ENCODE measurements at places on chromosomes 4 and X. TPM values are rescaled to one million over a fixed set of nuclear protein-coding genes. Genes with fewer than 3 reads are reported as not detected.
A peak's percentile ranks its signal among the peaks of the same experiment; 100 is the strongest.

- H3K36me3 ChIP-seq = no peaks in the 10 kb centered on the region
- H3K4me1 ChIP-seq = no peaks in the 10 kb centered on the region
- H3K4me3 ChIP-seq = no peak overlapping the region
- H3K27me3 ChIP-seq = peaks cover 4% of the 10 kb centered on the region
Observed at GRCh38 chr4:74874753-74875367, 58.1 kb upstream of the PARM1 start.

GRCh38 chr4:183332447-183332846, 10.2 kb upstream of the CLDN24 start:
- H3K4me3 ChIP-seq = no peak overlapping the region
- peaks cover 17% of the 10 kb centered on the region for H3K27me3 ChIP-seq
- H3K36me3 ChIP-seq = no peaks in the 10 kb centered on the region
- peaks cover 9% of the 10 kb centered on the region for H3K4me1 ChIP-seq
- no peak for DNase-seq
- H3K27ac ChIP-seq = no peak overlapping the region

DNA sequence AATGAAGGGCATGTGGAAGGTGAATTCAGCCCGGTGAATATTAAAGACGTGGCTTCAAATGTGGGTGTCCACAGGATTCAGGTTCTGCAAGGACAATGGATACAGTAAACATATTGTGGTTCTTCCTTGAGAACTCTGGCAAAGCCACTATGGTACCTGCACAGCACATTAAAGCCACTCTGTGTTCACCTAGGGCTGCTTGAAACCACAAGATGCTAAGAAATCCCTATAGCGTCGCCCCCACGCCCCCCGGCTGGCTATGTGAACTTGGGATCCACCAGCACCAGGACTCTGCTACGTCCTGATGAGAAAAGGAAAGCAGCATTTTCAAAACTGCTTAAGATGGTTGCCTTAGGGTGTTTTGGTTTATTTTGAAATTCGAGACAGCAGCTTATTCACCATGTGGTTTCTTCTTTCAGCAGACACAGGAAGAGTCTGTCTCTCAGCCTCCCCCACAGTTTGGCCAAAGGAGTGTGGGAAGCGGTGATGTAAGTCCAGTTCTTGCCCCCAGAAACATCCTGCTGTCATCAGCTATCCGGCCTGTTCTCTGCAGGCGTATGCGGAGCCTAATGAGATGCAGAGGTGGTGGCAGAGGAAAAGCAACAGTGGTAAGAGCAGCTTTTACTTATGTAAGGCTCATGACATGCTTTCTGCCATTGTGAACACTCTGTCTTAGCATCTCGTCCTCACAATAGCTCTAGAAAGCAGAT, 111.5 kb downstream of the AFAP1 start:
- H3K4me3 ChIP-seq = peak overlapping the region; percentile 73
- peak overlapping the region; percentile 89 for H3K27ac ChIP-seq
- no peaks in the 10 kb centered on the region for H3K27me3 ChIP-seq
- DNase-seq = peak; percentile 42
- peaks cover 20% of the 10 kb centered on the region for H3K36me3 ChIP-seq

DNA sequence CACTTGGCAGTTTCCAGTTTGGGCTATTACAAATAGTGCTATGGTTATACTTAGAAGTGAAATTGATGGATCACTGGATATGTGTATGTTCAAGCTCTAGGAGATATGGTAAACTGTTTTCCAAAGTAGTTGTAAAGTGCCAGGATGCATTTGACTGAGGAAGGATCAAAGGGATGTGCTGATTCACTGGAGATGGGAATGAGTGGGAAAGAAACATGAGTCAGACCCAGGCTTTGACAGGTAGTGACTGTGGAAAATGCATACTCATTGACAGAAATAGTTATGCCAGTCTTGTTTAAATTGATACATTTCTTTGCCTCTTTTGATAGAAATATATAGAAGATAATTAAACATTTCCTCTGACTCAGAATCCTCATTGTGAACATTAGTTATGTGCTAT, 77.9 kb downstream of the CEP135 start:
- peaks cover 8% of the 10 kb centered on the region for H3K4me1 ChIP-seq
- H3K36me3 ChIP-seq = peaks cover 42% of the 10 kb centered on the region
- H3K4me3 ChIP-seq = no peak overlapping the region
- DNase-seq = no peak
- no peaks in the 10 kb centered on the region for H3K27me3 ChIP-seq
- no peak overlapping the region for H3K27ac ChIP-seq

DNA sequence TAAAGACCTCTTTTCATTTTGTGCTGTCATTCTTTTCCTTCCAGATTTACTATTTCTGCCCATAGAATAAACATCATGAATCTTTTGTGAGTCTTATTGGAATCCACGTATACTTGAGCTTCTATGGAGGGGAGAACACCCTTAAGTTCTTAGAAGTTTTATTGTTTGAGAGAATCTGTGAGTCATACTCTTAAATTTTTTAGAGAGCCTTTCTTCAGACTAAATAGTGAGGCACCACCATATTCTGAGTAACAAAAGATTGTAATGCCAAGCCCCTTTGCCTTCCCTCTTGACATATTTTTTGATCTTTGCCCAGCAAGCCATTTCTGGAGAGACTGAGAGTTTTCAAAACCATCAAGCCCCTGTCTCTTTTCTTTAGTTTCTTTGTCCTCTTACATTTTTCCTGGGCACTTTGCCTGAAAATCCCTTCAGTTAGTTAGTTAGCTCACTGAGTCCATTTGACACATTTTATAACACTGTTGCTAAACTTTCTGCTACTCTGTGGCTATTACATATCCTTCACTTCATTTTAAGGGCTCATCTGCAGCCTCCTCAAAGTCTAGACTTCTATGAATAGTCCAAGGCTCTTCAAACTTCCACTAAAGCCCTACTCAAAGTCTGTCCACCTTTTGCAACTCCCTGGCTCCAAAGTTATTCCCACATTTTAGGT, 65.3 kb upstream of the NDUFC1 start:
- peak overlapping the region; percentile 9 for H3K27ac ChIP-seq
- H3K4me1 ChIP-seq = no peaks in the 10 kb centered on the region
- no peaks in the 10 kb centered on the region for H3K27me3 ChIP-seq

DNA sequence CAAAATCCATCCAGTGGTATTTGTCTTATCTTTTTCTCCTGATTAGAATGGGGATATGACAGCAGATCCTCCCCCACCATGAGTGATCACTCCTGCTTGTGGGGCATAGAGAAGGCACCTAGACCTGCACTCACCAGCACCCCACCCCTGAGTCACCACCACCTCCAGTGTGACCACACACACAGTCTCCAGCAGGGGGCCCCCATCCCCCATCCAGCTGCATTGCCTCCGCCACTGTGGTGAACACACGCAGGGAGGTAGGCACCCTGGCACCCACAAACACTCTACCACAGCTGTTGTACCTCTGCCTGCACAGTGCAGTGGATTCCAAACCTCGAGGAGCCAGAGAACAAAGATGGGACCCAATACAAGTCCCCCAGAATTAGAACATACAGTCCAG, 9.0 kb upstream of the MAGEA8 start:
- no peaks in the 10 kb centered on the region for H3K36me3 ChIP-seq
- peaks cover 3% of the 10 kb centered on the region for H3K27me3 ChIP-seq
- H3K4me3 ChIP-seq = peak overlapping the region; percentile 10
- peak; percentile 69 for DNase-seq
- H3K4me1 ChIP-seq = peaks cover 4% of the 10 kb centered on the region

GRCh38 chr4:1179976-1180375, 7.6 kb upstream of the SPON2 start:
- peaks cover 3% of the 10 kb centered on the region for H3K27me3 ChIP-seq
- no peak overlapping the region for H3K27ac ChIP-seq
- H3K4me3 ChIP-seq = no peak overlapping the region
- DNase-seq = no peak
- peaks cover 27% of the 10 kb centered on the region for H3K36me3 ChIP-seq

DNA sequence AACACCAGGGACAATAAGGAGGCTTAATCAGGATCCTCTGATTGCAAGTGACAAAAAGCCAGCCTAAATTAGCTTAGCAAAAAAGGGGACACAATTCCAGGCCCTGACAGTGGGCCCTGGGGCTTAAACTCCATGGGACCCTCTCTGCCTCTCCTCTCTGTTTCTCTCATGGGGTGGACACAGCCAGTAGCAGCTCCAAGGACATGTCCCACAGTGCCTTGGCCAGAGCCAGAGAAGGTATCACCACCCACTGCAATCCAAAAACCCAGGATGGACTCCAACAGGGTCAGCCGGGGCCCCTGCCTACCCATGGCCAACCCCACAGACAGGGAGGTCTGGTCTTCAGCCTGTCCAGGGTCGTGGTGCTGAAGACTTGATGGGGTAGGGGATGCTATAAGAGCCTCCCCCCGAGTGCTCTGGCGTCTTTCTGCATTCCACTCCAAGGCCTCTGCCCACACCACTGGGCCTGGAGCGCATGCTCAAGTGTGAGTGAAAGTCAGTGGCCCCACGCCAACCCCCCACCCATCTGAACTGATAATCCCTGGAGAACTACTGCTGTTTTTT, 19.7 kb upstream of the PPP2R2C start:
- H3K4me1 ChIP-seq = no peaks in the 10 kb centered on the region
- peaks cover 20% of the 10 kb centered on the region for H3K27me3 ChIP-seq
- DNase-seq = no peak
- no peak overlapping the region for H3K27ac ChIP-seq
- no peak overlapping the region for H3K4me3 ChIP-seq
- no peaks in the 10 kb centered on the region for H3K36me3 ChIP-seq

Gene APOO
- 24.2 TPM for total RNA-seq

All from activated naive CD8-positive, alpha-beta T cell treated with anti-CD3 and anti-CD28 coated beads, Interleukin-2, amount 10 ng/mL, durations not matched to agents 7 days and 5 days (primary cell).